ENCODE measurements at places on chromosomes 2 and 18.

- DNase-seq: no peak
These were observed 101.3 kb upstream of the SALL3 start for GRCh38 chr18:78878335-78878734.

GRCh38 chr2:88874063-88874657 is 182.7 kb downstream of the RPIA start:
- no peak for DNase-seq

GRCh38 chr2:74843899-74844298 is 10.0 kb downstream of the HK2 start:
- DNase-seq: no peak

DNA sequence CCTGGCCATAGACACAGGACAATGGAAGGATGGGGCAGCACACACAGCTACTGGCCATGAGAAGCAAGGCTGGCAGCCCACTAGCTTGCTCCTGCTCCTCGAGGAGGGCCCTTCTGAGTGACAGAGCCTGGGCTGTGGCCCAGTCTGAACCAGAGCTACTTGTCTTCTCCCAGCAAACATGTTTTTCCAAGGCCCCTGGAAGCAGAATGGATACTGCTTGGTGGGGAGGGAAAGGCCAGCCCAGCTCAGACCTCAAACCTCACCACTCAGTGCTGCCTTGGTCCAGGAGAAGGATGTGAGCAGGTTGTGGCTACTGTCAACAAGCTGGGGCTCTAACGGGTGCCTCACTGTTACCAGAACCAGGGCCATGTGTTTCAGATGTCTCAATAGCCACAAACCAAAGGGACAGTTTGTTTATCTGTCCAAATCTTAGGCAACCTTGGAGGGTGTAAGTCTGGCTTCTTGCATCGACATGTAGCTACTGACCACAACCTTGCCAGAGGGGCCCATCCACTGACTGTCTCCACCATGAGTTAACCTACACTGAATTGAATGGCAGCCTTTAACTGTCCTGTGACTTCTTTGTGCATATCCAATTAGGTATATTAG is 98.6 kb downstream of the TGFA start:
- DNase-seq: no peak

DNA sequence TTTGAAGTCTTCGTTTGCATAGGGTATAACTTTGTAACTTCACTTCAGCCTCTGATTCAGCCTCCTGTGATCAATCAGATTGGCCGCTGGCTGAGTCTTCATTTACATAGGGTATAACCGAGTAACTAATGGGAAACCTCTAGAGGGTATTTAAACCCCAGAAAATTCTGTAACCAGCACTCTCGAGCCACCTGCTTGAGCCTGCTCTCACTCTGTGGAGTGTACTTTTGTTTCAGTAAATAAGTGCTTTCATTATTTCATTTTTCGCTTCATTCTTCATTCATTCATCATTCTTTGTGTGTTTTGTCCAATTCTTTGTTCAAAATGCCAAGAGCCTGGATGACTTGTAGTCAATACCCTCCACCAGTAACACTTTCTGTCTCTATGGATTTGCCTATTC is 56.4 kb downstream of the CCDC85A start:
- no peak for DNase-seq

Data from stimulated activated CD8-positive, alpha-beta memory T cell treated with anti-CD3 and anti-CD28 coated beads, Interleukin-2, amount 100 ng/mL, for 1 hour (primary cell).